ENCODE measurements at places on chromosomes 5 and 9.

DNA sequence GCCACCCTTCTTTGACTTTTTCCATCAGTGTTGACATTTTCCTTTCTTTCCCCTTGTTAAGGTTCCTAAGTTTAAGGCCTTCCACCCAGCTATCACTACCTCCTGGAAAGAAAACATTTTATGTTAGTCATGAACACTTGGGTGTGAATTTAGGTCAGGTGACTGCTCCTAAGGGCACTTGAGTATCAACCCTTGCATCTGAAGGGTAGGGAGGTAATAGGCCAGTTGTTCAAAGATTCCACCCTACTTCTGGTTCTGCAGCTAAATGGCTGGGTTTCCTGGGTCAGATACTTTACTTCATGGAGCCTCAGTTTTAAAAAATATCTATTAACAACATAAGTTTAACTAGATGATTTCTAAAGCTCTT is 49.1 kb upstream of the OSMR start:
- no peak for DNase-seq

GRCh38 chr5:111126896-111127295 is 34.7 kb downstream of the WDR36 start:
- DNase-seq, result no peak

- DNase-seq, result no peak
Observed at GRCh38 chr9:126856326-126856877, 4.0 kb upstream of the ZBTB34 start.

GRCh38 chr5:39053189-39053588 is 21.0 kb downstream of the RICTOR start:
- DNase-seq, result no peak

DNA sequence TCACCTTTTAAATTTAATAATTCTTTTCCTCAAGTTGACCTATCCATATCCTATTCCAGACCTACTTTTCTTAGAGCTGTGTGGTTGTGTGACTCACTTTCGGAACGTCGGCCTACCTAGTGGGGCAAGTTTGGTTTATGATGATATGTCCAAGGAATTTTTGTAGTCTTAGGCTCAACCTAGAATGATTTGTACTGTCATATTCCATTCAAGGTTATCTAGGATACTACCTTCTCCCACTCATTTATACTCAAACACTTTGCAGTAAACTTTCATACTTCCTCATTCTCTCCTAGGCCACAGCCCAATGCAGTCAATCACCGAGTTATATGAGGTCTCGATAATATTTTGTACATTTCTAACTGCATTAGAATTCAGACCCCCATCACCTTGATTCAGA is 61.9 kb downstream of the PIK3R1 start:
- no peak for DNase-seq

GRCh38 chr9:134688231-134688630 is 46.6 kb downstream of the COL5A1 start:
- DNase-seq, result no peak

GRCh38 chr5:119752921-119753886 is 123.8 kb downstream of the FAM170A start:
- no peak for DNase-seq

- no peak for DNase-seq
Observed at GRCh38 chr9:92724528-92725265, 39.9 kb downstream of the BICD2 start.

DNA sequence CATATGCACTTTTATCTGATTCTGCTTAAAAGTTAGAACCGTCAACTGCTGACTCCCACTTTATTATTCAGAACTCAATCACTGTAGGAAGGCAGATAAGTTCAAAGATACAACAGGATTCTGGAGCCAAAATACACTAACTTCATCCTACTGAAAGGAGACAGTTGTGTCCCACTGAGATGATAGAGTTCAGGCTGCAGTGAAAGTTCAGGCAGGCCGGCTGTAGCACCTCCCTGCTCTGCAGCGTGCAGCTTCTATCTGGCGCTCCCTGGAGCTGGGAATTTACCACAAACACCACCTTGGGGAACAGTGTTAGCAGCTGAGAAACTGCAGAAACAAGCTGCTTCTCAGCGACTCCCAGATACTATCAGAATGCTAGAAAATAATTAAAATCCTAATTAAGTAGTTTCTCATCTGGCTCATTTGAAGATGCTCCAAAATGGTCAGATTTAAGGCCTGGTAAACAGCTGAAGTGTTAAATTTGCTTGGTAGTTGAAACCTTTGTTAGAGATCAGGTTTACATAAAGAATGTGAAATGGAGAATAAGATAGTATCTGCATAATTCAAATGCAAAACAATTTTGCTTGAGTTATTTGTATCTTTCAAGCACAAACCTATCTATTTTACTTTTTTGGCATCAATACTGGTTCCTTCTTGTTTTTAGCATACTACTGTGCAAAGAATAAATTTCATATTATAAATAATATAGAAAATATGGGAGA is 52.3 kb upstream of the CNTLN start:
- no peak for DNase-seq

DNA sequence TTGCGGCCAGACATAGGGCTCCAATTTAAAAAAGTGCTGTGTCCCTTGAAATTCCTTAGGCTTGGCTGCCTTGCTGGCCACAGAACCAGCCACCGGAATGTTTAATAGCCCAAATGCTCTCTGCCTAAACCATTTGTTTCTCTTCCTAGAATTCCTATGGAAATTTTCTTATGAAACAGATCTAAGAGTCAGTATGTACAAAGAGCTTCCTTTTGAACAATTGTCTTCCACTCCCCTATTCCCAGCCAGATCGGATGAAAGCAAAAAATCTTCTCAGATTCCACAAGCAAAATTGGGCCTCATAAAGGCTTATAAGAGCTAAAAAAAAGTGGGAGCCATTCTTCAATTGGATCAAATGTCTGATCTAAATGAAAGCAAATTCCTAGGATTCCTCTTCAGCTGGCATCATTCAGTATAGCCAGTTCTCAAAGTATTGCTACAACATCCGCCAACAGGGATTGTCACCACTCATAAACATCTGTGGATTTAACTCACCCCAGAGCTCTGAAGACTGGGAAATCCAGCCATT is 104.3 kb downstream of the CEMIP2 start:
- DNase-seq, result no peak

DNA sequence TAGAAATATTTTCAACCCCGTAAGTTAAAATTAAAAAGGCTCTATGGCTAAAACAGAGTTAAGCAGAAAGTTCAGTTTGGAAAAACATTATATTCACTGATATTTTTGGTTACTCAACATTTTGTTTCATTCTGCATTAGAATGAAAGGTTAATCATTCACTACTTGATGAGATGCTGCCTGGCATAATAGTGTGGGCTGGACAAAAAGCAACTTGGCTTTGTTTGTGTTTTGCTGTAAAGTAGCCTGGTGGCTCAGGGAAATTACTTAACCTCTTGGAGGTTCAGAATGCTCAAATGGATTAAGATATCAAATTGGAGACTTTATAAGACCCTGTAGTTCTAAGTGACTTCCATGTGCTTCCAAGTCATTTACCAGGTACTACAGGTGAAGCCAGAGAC is 367.4 kb upstream of the TRPC7 start:
- DNase-seq, result no peak

GRCh38 chr9:6512085-6512657 is 99.2 kb downstream of the UHRF2 start:
- DNase-seq, result no peak

DNA sequence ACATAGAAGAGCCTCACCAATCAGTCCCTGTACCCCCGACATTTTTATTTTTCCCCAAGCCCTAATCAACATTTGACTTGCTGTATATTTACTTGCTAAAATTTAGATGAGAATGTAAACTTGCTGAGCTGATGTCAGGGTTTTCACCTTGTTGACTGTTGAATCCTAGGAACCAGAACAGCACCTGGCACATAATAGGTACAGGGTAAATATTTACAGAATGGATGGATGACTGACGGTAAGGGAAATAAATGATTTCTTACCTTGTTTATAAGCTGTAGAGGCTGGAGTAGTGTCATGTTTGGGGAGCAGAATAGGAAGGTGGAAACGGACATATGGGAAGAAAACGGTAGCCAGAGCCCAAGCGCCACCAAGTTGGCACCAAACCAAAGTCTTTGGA is 107.0 kb upstream of the NUDT12 start:
- no peak for DNase-seq

All from NCI-H1048 (cell line).